ENCODE measurements at places on chromosomes 3 and 15.

DNA sequence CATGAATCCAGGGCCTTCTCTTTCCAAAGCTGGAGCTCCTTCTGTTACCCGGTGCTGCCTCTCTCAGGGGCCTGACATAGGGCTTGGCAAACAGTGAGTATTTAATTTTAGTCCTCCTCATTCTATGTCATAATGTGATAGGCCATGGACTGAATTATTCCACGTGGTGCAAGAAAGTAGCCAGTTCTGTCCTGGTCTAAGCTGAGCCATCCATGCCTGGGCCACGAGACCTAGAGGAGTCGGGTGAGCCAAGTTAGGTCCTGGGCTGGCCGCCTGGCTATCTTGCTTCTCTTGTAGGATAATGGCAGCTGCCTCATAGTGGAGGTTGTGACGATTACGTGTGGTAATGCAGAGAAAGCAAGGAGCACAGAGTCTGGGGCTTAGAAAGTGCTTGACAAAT lies 170.6 kb downstream of the FAM43A start:
- DNase-seq: no peak

DNA sequence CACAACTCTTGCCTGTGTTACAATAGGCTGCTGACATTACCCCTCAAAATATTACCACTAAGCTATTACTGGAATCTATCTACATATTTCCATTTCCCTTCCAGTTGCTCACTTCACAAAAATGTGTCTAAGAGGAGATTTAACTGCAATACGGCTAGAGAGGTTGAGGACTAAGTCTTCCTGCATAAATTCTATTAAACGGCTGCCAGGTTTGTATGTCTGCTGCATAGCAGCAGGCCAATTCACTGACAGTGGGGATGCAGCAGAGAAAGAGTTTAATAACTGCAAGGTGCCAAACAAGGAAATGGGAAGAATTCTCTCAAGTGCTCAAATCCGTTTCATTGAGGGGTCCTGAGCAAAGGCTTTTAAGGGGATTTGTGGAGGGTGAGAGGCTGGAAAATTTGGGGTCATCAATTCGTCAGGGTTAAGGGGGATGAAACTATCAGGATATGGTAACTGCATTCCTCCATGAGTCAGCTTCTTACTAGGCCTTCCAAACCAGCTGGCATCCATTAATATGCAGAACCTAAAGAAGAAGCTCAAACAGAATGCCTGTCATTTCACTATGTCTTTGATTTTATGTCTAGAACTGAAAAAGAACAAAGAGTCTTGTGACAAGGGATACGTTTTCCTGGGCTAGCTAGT lies 675.6 kb downstream of the TBL1XR1 start:
- DNase-seq: no peak

- DNase-seq: no peak
These were observed 61.3 kb upstream of the SLC6A6 start for GRCh38 chr3:14340960-14341708.

- DNase-seq: no peak
These were observed 393.3 kb downstream of the TIGIT start for GRCh38 chr3:114687151-114687550.

DNA sequence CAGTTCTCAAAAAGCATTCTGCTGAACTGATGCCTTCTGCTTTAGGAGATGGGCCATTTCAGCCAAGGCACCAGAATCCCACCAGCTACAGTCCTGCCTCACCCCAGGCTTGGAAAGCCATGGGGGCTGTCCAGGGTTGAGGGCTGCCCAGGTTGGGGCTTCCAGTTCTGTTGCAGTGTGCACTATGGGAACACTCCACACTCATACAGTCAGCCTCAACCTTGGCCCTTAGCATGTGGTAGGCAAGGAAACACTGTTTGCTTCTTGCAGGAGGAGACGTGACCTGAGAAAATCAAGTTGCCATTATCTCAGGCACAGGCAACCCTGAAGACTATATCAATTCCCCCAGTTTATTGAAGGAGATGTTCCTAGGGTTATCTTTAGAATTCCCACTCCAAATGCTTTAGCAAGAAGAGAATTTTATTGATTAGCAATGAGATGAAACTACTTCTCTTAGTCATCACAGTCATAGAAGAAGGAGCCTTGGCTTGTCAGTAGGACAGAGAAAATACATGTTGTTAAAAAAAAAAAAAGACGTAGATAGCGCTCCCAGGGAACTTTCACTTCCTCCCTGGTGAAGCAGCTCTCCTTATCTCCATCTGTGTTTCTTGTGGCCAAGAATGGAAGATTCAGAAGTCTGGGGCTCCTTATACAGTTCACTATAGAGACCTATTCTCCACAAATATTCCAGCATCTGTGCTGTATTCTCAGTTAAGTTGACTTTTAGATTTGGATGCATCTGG lies 38.3 kb upstream of the IL12A start:
- DNase-seq: no peak

- DNase-seq: no peak
These were observed 342.0 kb upstream of the CTDSPL start for GRCh38 chr3:37519661-37520060.

DNA sequence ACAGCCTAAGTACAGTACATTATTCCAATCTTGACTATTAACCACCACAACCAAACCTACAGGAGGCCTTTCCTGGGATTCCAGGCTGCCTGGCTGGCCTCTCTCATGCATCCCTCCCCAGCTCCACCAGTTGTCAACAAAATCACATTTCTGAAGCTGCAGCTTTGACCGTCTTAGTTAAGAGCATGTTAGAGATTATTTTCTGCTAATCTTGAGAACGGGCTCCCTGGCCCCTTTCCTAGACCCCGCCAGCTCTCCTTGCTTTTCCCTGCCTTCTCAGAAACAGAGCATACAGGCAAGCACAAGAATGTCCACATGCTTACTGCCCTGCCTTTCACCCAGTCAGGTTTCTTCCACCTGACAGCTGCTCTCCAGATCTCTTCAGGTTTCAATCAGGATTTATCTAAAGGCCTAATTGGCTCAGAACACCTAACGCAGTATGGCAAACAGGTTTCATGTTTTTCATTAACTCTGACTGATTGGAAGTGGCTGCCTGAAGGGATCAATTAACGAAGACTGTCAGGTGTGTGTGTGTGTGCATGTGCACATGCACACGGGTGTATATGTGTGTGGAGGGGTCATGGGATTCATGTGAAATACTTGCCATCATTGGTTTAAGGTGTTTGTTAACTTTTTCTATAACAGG lies 12.3 kb downstream of the KY start:
- no peak for DNase-seq

GRCh38 chr15:28919679-28920655 lies 34.2 kb downstream of the APBA2 start:
- no peak for DNase-seq

DNA sequence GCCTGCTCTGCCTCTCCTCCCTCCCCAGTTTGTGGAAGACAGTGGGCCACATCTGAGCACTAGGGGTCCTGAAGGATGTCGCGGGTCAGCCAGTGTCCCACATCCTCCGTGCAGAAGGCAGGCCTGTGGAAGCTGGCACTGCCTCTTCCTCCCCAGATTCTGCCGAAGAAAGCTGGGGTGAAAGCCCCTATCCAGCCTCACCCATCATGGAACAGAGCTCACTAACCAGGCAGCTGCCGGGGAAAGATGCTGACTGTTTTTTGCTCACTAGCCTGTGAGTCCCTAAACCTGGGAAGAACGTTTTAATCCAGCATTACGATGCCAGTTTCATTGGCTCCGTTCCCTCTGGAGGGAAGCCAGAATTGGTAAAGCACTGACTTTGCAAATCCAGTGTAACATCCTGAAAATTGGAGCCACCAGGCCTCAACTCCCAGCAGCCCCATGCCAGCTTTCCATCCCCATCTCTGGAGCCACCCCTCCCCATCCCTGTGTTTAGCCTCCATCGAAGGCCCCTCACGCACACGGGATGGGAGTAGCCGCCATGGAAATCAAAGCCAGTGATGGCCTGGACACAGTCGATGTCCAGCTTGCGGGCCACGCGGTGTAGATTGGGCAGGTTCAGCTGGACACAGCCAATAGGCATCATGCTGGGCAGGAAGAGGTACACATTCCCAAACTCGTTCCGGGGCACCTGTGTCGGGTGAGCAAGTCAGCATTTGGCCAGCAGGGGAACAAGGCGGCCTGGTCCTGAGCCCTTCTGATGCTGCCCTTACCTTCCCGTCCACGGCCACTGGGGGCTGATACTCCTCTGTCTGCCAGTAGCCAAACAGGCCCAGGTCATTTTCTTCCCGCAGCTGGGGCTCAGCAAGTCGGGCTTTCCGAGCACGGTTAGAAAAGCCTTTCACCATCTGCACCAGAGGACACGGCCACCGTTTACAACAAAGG lies 23.5 kb downstream of the TMEM43 start:
- DNase-seq: no peak

GRCh38 chr3:30221619-30222018 lies 384.8 kb upstream of the TGFBR2 start:
- no peak for DNase-seq

DNA sequence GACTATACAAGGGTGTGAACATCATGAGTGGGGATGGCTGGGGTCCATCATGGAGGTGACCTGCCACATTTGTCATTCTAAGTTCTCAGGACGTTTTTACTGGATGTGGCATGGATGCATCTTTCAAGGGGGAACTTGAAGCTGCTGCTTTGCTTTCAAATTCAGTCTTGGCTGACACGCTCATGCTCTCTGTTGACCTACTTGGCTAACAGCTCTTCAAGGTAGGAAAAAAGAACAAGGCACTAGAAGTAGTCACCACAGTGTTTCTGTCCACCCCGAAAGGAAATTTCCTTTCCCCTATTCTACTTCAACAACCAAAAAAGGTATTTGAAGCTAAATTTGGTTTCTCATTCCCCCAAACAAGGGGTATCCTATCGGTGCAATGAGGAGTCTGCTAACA lies 15.0 kb downstream of the STIMATE start:
- no peak for DNase-seq

- no peak for DNase-seq
These were observed 640.5 kb upstream of the GRM7 start for GRCh38 chr3:6220447-6220846.

DNA sequence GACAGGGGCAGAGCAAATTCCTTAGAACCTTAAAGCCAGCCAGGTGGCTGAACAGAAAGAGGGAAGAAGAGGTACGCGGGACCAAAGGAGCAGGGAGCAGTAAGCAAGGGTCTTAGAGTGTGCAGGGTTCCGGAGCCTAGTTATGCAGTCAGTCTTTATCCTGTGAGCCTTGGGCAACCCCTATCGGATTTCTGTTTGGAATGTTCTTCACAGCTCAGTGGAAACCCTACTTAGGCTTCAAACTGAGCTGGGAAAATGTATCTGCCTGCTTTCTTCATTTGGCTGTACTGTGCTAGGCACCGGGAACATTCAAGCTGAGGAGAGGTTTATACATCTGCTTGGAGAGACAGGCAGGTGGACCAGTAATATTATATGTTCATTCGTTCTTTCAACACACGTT lies 37.1 kb downstream of the PSMD6 start:
- DNase-seq: no peak

DNA sequence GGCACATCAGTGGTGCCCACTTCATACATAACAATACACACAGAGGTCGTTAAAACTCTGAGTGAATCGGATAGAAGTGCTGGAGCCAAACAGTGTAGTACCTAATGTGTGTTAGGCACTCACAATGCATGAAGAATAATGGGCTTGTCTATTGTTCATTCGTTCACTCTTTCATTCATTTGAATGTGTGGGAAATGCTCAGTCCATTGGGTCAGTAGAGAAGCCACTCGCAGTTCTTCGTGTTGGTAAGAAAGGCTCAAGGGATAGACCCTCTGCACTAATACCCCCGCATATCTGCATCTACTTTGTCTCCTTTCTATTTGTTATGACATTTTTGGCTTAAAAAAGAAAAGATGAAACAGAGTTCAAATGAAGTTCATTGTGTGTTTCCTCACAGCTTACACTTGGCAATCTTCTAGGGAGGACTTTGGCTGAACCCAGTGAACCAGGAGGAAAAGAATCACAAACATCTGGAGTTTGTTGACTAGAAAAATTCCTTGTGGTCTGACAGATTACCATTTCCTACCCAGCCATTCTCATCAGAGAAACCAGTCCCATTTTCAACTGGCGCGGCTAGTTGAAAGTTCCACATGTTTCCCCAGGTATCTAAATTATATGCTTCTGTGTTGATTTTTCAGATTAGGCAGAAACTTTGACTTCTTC lies 32.8 kb upstream of the MFSD1 start:
- DNase-seq: no peak

- DNase-seq: no peak
These were observed 758 bp upstream of the SNX33 start for GRCh38 chr15:75646944-75647364.

GRCh38 chr3:107523539-107524325 lies 970 bp downstream of the BBX start:
- peak; percentile 20 for DNase-seq
